ENCODE measurements at places on chromosomes 11 and 22.

DNA sequence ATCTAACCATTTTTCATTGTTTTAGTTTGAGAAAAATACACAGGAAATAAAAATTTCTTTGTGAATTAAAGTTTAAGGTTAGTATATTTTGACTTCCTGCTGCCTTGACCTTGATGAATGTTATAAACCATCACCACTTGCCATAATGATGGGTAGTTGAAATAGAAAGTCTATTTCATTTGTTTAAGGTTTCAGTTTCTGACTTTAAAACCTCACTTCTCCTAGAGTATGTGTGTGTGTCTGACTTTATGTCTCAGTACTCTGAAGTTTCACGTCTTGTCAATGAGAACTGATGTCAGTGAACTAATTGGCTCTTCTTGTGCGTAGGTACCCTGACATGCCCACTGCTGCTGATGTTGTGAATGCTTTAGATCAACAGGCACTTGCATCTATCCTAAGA is 188.2 kb downstream of the METTL15 start:
- DNase-seq = no peak

DNA sequence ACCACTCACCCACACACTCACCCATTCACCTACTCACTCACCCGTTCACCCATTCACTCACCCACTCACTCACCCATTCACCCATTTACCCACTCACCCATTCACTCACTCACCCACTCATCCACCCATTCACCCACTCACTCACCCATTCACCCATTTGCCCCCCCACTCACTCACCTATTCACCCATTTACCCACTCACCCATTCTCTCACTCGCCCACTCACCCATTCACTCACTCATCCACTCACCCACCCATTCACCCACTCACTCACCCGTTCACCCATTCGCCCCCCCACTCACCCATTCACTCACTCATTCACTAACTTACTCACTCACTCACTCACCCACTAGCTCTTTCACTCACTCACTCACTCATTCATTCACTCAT is 15.0 kb downstream of the MUC5AC start:
- no peak for DNase-seq

GRCh38 chr11:3208272-3208671 is 10.3 kb downstream of the MRGPRG start:
- DNase-seq = no peak

DNA sequence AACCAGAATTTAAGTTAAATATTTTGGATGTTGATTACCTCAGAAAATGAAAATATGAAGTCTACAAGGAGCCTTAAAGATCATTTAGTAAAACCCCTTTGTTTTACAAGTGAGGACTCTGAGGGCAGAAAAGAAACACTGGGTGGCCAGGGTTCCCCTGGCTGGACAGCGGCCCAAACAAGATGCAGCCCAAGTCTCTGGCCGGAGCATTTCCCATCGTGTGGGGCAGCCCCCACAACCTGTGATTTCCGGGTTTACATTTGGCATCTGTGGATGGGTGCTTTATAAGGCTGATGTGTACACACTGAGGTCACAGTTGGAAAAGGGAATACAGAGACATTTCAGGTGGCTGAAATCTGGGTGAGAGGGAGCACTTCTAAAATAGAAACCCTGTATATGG is 28.8 kb upstream of the B3GAT1 start:
- DNase-seq = no peak

DNA sequence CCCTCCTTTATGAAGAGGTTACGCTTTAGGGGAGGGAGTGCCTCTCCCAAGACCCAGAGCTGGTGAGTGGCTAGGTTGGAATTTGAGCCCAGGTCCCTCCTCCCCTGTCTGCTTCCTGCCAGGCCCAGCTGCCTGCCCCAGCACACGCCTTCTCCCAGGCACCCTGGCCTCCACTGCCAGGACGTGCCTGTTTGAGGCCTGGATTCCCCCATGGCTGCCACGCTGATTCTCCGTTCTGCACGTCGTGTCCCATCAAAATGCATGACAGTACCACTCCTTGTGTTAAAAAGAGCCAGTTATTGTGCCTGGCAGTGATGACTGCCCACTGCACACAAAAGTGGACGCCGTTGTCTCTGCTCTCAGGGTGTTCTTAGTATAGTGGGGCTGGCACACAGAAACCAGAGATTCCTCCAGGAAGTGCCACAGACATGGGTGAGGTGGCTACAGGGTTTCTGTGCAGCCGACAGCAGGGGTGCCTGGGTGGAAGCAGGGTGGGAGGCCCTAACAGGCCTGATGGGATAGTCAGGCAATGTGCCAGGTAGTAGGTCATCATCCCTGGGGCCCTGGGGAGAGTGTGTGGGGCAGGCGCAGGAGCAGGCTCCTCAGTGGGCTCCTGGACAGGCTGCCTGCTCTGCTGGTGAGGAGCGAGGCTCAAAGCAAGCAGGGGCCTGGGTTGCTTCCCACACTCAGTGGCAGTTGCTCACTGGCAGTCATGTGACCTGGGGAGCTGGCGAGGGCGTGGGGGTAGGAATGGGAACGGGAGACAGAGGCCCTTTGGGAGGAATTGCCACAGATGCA is 24.2 kb downstream of the MED15 start:
- no peak for DNase-seq

GRCh38 chr11:7353100-7353499 is 101.4 kb downstream of the SYT9 start:
- no peak for DNase-seq

- no peak for DNase-seq
Measured at GRCh38 chr11:113555071-113555619, 79.9 kb upstream of the DRD2 start.

DNA sequence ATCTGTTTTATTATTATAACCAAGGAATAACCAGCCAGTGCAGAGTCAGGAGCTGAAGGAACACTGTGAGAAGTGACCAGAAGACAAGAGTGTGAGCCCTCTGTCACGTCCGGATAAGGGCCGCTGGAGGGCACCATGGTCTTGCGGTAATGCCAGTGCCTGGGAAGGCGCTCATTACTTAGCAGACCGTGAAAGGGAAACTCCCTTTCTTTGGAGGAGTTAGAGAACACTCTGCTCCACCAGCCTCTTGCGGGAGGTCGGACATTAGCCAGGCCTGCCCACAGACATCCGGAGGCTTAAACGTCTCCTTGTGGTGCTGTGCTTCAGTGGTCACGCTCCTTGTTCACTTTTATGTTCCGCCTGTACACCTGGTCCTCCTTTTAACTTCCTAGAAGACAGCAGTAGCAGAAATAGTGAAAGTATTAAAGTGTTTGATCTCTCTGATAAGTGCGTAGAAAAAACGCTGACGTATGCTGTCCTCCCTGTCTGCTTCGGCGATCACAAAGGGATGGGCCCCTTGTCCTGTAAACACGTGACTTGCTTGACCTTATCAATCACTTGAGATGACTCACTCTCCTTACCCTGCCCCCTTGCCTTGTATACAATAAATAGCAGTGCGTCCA is 120.6 kb upstream of the LMO1 start:
- no peak for DNase-seq

DNA sequence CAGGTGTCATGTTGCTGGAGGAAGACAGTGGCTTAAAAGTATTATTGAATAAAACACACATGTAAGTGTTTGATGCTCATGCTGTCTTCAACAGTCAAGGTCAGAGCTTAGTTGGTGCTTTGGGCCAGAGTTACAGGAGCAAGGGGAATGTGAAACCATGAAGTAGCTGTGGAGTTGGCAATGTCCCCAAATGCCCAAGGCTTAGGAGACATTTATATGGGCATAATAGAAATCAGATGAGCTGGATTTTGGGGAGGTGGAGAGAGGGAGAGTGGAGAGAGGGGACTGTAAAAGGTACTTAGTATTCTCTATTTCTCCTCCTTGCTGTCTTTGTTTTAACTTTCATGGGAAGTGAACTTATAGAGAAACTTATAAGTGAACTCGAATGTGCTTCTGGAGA is 407.8 kb downstream of the ETS1 start:
- DNase-seq = no peak

GRCh38 chr11:62406034-62406433 is 12.8 kb upstream of the SCGB1A1 start:
- DNase-seq = no peak

DNA sequence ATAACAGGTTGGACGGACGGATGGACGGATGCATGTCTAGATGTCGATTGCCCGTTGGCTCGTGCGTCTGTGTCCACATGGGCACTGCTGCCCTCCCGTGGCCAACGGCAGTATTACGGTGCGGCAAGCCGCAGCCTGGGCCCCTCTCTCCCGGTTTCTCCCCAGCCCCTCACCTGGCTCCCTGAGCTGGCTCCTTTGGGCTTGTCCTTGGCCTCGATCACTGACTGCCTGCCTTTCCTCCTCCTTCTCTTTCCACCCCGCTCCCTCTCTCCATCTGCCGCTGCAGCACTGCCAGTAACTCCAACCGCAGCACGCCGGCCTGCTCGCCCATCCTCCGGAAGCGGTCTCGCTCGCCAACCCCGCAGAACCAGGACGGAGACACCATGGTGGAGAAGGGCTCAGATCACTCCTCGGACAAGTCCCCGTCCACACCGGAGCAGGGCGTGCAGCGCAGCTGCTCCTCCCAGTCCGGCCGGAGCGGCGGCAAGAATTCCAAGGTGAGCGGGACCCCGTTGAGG is 77.3 kb downstream of the SCN3B start:
- no peak for DNase-seq

DNA sequence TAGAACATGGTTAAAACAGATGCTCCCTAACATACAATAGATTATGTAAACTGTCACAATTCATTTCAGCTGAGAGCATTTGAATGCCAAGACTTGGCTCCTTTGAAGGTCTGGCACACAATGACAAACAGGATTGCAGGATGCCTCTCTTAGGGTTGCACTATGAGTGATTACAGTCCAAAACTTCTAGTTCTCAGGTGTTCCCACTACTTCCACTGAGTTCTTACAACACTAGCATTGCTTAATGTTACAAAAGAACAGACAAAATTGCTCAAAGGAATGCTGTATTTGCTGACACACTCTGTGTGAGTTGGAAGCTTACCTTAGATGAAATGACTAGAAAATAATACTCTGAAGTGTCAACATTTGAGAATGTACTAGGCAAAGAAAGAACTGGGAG is 2413.8 kb upstream of the RAG2 start:
- DNase-seq = no peak

DNA sequence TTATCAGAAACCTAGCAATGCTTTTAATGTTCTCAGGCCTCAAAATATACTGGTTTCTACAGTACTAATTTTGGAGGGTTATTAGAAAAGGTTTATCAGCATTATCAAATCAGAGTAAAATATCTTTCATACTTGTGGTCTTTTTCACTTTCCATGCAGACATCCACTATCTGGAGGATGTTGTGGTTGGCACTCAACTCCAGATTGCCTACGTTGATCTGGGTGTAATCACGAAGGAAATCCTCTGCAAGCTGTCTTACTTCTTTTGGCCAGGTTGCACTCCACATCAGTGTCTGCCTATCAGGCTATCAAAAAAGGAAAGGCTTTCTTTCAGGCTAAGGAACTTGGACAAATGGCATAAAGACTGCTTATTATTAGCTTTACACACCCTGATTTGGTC is 11.6 kb downstream of the DDX17 start:
- DNase-seq = no peak

Data from astrocyte of the cerebellum (primary cell).